ENCODE measurements at places on chromosomes 2 and 18. TPM values are rescaled to one million over a fixed set of nuclear protein-coding genes. Genes with fewer than 3 reads are reported as not detected.

The VAPA gene
- 141 TPM for total RNA-seq

The ST6GAL2 gene
- 7.6 TPM for total RNA-seq

The RBM43 gene
- total RNA-seq = 2.0 TPM

The CMPK2 gene
- 0.90 TPM for total RNA-seq

The UPP2 gene
- total RNA-seq = not detected

DNA sequence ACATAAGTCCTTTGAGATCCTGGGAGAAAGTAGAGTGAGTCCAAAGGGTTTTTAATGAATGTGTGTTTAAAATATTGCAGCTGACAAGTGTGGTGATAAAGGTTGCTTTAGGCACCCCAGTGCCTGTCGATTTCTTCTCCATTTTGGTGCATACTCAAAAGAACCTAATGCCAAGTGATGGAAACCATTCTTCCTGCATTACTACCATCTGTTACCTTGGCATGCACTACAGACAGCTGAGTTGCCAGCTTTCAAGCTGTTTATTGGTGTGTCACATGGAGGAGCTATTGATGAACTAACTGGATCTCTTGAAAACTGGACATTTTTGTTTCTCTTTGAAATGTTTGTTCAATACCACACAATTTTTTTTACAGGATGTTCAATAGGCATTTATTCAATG lies 350.0 kb downstream of the AKAIN1 start:
- DNase-seq = no peak

- DNase-seq = no peak
These were observed 111.9 kb downstream of the EPC2 start for GRCh38 chr2:148756292-148756975.

DNA sequence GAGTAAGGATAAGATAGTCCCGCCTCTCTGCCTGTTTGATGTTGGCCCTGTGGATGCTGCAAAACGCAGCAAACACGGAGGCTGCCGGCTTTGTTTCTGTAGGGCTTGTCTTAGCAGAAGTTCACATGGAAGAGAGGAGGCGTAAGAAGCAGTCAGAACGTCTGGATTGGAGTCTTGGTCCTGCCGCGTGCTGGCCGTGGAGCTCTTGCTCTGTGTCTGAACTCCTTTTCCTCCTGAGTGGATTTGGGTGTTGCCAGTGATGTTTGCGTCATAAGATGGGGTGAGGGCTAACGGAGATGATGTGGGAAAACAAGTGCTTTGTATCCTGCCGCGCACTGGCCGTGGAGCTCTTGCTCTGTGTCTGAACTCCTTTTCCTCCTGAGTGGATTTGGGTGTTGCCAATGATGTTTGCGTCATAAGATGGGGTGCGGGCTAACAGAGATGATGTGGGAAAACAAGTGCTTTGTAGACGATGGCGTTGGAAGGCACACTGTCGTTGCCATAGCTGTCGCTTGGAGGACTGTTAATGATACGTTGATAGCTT lies 240.9 kb downstream of the AGAP1 start:
- DNase-seq = no peak

DNA sequence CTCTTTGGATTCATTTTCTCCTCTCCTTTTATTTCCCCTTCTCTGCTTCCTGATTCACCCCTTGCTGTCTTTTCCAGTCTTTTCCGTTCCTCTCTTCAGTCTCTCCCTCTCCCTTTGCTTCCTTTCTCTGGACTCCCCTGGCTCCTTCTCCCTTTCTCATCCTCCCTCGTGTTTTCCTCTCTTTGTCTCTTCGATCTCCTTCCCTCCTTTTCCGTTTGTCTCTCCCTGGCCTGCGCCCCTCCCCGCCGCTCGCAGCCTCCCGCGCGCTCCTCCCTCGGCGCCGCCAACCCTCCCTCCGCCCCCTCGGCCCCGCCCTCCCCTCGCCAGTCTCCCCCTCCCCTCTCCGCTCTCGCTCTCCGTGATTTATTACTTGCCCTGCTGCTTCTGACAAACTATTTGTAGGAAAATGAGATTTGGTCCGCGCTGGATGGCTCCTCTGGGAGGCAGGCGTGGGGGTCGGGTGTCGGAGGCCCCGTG lies 46.0 kb upstream of the PAX8 start:
- peak; percentile 78 for DNase-seq

- no peak for DNase-seq
These were observed 15.4 kb downstream of the DSG2 start for GRCh38 chr18:31513189-31513935.

GRCh38 chr2:149427387-149427786 lies 97.0 kb downstream of the LYPD6 start:
- DNase-seq = no peak

DNA sequence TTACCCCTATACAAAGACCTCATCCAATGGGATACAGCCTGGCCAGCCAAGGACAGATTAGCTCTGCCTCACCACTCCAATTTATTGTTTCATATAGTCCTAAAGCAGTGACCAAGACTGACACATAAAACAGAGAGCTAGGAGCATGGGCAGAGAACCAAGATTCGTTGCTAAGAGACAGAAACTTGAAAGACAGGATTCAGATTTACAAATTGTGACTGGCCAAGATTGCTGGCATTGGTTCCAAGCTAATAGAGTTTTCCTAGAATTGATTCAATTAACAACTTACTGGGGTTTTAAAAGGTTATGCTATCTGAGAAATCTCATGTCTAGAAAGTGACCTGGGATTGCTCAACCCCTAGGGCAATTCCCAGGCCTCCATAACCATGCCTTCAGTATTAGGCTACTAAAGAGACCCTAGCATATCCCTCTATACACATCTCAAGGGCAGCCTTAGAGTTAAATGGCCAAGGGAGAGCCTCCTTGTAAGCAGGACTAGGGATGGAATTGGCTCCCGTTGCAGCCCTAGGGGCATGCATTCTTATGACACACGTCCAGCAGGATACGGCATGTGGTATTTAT lies 75.6 kb downstream of the ICOS start:
- no peak for DNase-seq

DNA sequence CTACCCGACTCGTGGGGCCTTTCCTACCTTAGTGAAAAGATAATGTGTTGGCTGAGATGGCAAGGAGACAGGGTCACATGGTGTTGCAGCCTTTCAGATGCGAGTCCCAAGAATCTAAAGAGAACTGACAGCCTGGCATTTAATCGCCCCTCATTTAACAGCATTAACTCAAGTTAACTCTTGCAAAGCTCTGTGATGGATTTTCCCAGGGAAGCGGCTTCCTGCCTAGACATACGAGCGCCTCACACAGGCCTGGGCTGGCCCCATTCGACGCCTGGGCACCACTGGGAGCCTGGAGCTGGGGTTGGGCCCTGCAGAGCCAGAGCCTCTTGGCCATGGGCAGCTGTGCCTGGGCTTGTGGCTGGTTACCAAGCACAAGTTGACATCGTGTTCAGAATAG lies 140.8 kb downstream of the SEPTIN10 start:
- no peak for DNase-seq

DNA sequence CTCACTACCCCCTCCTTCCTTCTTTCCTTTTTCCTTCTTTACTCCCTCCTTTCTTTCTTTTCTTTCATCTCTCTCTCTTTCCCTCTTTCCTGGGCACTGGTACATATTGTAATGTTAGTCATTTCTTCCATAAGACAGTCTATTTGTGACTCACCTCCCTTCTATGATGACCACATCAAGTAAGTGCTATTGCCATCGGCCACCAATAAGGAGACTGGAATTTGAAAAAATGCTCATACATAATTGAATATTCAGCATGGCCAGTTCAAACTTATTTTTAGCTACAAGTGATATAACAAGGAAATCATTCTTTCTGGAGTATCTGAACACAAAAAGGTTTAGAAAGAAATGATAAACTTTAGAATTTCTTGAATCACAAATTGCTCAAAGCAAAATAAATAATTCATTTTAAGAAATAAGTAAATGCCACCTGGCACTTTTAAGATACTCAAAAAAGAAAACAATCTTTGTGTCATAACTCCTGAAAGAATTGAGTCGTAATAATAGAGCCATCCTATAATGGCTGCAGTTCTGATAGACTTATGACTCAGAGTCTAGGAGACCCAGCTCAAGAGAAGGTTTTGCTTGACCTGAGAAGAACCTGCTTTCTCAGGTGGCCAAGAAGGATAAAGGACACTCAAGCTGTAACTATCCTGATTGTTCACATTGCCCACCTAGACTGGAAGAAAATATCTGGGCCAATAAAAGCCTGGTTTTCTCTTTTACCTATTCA lies 51.6 kb upstream of the CCBE1 start:
- DNase-seq = no peak
